ENCODE measurements at places on chromosomes 1 and 21.

DNA sequence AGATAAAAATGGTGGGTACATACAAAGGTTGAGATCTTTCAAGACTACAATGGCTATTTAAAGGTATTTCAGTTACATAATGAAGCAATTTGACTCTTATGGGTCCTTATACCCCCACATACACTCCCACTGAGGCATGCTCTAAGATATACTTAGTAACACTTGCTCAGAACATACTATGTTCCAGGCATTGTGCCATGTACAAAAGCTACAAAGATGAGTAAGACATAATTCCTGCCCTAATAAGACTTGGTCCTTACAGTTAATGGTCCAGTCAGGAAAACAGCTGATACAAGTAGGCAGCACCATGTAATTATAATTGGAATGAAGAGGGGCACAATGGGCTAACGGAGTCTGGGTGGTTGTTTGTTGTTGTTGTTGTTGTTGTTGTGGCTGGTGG, 166.7 kb upstream of the BEND5 start:
- no peak for DNase-seq

DNA sequence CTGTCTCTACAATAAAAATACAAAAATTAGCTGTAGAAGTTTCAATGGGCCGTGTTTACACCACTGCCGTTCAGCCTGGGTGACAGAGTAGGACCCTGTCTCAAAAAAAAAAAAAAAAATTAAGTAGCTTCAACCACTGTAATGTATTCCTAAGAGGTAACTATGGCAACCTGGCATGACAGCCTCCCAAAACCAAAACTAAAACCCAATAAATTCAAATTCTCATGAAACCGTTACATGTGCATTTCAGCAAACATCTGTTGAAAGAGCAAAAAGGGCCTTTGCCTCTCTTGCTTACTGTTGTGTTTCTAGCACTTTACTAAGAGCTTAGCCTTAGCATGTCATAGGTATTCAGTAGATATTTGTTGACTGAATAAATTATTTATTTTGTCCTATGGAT, 33.5 kb downstream of the ODR4 start:
- no peak for DNase-seq

DNA sequence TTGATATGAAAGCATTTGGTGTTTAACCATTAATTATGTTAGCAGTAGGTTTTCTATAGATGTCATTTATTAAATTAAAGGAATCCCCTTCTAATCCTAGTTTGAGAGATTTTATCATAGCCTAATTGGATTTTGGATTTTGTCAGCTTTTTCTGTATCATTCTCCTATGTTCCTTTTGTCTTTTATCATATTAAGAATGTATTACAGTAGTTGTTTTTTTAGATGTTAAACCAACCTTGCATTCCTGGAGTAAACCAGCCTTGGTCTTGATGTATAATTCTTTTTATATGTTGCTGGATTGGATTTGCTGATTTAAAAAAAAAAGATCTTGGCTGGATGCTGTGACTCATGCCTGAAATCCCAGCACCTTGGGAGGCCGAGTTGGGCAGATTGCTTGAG, 5.6 kb downstream of the SETDB1 start:
- DNase-seq, result no peak

GRCh38 chr1:50265790-50266314, 157.1 kb downstream of the ELAVL4 start:
- no peak for DNase-seq

DNA sequence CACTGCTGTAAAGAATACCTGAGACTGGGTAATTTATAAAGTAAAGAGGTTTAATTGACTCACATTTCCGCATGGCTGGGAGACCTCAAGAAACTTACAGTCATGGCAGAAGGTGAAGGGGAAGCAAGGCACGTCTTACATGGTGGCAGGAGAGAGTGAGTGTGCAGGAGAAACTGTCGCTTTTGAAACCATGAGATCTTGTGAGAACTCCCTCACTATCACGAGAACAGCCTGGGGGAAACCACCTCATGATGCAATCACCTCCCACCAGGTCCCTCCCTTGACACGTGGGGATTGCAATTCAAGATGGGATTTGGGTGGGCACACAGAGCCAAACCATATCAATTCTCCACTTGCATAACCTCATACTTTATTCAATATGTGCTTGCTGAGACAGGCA, 76.6 kb downstream of the GIPC2 start:
- no peak for DNase-seq

GRCh38 chr1:36419569-36419968, 21.9 kb upstream of the LSM10 start:
- DNase-seq, result no peak

Measured in NCI-H446 treated with DMSO at 0.1 percent for 48 hours (cell line).